ENCODE measurements at places on chromosomes 7 and 10. TPM values are rescaled to one million over a fixed set of nuclear protein-coding genes. Genes with fewer than 3 reads are reported as not detected.
A peak's percentile ranks its signal among the peaks of the same experiment; 100 is the strongest.

DNA sequence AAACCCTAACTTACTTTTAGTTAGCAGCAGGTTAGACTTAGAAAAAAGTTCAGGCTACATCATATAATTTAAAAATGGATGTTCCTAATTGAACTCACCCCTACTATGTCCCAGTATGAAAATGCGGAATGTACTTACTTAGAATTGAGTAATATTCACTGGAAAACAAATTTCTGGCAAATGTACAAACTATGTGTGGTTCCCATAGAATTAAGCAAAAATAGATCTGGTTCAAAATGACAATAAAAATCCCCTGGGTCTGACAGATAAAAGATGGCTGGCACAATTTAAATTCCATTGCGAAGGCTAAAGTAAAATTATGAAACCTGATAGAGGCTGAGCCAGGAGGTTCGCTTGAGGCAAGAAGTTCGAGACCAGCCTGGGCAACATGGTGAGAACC is 42.4 kb upstream of the PRKAR2B start:
- DNase-seq = no peak

DHTKD1 gene
- 11.4 TPM for polyA plus RNA-seq

GRCh38 chr10:101266381-101267289 is 37.4 kb upstream of the LBX1 start:
- no peak for DNase-seq

FAM241B gene
- 2.7 TPM for polyA plus RNA-seq

DNA sequence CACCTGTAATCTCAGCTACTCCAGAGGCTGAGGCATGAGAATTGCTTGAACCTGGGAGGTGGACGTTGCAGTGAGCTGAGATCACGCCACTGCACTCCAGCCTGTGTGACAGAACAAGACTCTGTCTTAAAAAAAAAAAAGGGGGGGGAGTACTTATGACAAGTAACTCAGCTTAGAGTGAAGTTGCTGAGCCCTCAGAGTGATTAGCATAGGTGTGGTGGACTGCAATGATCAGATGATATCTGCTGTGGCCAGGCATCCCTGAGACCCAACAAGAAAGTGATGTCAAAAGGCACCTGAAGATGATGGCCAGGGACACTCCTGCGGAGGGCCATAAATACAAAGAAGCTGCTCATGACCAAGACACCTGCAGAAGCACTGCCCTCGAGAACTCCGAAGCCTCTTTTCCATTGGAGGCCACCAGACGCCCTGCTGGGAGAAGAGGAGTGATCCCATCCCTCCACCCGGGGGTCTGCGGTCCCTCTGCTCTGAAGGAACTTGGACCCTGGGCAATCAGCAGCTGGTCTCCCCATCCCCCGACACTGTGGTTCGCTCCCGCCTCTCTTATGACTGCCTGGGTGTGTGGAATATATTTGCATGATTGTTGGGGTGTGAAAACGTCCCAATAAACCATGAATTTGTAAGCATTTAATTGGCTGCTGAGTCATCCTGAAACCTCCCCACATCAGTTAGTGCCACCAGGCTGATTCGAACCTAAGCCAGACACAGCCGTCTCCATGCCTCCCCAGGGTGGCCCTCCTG is 46.0 kb downstream of the RASGEF1A start:
- DNase-seq = peak; percentile 10

- no peak for DNase-seq
Measured at GRCh38 chr7:138610671-138611170, 90.4 kb downstream of the SVOPL start.

GRCh38 chr7:7654964-7655715 is 14.6 kb downstream of the UMAD1 start:
- DNase-seq = no peak

DNA sequence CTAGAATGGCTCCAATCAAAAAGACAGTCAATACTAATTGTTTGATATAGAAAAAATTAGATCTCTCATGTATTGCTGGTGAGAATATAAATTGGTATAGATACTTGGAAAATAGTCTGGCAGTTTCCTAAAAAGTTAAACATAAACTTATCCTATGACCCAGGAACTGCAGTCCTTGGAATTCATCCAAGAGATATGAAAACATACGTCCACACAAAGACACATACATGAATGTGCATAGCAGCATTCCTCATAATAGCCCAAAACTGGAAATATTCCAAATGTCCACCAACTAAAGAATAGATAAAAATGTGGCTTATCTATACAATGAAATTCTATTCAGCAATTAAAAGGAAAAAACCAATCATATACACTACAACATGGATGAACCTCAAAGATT is 128.4 kb downstream of the ZFAND4 start:
- DNase-seq = no peak

RRP12 gene
- polyA plus RNA-seq = 32.7 TPM

All from heart left ventricle (tissue), 16 donors.